ENCODE measurements at places on chromosomes 2 and 18. TPM values are rescaled to one million over a fixed set of nuclear protein-coding genes. Genes with fewer than 3 reads are reported as not detected.

DNA sequence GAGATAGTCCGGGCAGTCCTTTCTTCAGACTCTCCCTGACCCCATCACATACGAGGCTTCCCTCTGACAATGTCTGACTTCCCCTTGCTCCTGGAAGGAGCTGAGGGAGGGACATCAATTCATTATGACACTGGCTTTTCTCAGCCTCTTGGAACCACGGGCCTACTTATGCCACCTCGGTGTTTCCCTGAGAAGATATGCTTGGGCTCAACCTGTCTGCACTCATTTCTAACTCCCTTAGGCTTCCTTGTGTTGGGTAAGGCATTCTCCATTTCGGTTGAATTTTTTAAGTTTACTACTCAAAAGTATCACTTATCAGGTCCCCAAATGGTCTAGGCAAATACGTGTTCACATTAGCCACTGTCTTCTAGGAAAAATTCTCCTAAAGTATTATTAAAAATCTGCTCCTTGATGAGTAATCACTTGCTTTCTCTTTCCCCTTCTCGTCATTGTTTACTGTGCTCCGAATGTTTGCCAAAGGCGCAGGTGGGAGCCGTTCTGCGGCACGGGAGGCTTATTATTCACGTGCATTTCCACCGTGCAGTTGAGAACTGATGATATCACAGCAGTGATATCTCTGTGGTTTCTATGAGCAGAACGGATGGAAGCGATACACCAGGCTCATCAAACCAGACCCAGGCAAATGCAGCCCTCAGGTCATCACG lies 33.1 kb downstream of the ARL4C start:
- DNase-seq, result no peak

ELAC1 gene
- 3.2 TPM for total RNA-seq

DNA sequence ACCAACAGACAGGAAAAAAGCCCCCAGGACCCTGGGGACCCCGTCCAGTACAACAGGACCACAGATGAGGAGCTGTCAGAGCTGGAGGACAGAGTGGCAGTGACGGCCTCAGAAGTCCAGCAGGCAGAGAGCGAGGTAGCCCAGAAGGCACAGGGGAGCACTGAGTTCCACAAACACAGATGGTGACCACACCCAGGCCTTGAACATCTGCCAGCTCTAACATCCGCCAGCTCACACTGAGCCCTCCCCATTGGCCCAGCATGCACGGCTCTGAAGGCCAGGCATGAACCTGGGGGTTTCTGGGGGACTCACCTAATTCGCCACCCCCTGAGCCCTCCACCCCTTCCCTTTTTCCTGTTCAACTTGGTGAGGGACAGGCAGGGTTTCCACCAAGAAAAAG lies 25.6 kb upstream of the PRLH start:
- no peak for DNase-seq

- DNase-seq, result no peak
These were observed 8.5 kb downstream of the ONECUT2 start for GRCh38 chr18:57443702-57444101.

GRCh38 chr2:142463047-142463446 lies 332.2 kb upstream of the LRP1B start:
- DNase-seq, result no peak

CTAGE1 gene
- total RNA-seq, result not detected

PPP1R1C gene
- 5.3 TPM for total RNA-seq

GRCh38 chr2:133733901-133734255 lies 165.6 kb upstream of the NCKAP5 start:
- no peak for DNase-seq

DNA sequence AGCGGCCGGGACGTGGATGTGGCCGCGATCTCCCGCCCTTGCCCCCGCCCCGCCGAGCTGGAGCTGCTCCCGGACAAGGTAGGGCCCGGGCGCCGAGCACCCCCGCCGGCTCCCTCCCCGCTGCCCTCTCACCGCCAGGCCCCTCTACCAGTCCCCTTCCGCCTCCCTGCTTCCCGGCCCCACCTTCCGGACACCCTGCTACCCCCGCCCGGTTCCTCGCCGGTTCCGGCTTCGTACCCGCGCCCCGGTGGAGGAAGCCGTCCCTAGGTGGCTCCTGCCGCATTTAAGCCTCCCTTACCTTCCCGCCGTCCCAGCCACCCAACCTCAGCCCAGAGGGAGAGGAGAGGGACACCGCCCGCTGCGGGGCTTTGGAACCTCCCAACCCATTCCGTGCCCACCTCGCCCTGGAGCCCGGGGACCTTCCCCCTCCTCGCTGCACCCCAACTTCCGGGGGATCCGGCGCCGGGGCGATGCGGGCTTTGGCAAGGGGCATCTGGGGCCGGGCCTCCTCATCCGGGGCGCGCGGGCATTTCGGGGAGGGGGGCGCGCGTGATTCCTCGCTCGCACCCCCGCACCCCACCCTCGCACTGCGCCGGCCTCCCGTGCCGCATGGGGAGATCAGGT lies 475 bp downstream of the B3GNT2 start:
- no peak for DNase-seq

ONECUT2 gene
- 1.9 TPM for total RNA-seq

DNA sequence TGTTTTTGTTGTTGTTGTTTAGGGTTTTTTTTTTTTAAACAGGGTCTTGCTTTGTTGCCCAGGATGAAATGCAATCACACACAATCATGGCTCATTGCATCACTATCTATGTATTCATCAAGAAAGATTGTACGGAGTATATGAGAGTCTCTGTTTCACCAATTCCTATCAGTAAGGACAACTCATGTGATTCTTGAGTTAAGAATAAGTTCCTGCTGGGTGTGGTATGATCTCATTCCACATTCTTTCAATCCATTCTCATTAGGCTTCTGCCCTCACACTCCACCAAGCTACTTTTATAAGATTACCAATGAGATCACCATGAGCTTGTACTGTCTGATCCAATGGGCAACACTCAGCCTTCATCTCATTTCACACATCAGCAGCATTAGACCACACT lies 9.1 kb upstream of the AP1S3 start:
- no peak for DNase-seq

GRCh38 chr2:45806563-45807358 lies 155.3 kb downstream of the PRKCE start:
- no peak for DNase-seq

SAG gene
- not detected for total RNA-seq

Measured in H1 (cell line).